ENCODE measurements at places on chromosomes 11 and 22.

DNA sequence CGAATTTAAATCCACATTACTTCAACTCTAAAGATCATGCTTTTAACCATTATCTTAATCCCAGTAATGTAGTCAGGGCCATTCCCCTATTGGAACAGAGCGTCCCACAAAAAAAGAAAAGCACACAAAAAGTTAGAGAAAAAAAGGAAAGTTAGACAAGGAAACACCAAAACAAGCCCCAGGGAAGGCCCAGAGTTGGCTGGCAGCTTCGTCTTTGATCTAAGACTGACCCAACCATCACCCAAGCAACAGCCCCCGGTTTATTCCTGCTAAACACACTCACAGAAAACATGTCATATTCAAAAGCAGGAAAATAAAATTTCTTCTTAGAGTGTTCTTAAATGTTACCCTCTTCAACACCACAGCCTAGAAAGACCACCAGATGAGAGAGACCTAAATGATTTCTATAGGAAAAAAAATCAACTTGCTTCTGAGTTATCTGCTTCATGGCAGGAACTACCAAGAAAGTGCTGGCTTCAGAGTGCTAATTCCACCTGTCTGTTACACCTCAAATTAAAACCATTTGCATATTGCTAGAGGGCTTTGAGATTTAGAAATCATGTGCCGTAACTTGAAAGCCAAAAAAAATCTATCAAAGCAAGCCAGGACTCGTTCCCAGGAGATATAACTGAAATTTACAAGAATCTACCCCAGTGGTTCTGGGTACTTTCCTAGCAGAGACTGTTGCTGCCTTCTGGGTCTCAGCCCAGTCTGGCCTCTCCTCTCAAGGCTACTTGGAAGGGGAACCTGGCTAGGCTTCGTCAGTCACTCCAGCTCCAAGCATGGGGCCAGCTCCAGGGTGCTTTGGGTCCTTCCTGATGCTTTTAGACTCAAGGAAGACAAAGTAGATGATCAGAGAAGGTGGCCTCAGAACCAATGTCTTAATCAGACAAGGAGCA lies 31.2 kb downstream of the POU2AF3 start:
- DNase-seq: no peak

DNA sequence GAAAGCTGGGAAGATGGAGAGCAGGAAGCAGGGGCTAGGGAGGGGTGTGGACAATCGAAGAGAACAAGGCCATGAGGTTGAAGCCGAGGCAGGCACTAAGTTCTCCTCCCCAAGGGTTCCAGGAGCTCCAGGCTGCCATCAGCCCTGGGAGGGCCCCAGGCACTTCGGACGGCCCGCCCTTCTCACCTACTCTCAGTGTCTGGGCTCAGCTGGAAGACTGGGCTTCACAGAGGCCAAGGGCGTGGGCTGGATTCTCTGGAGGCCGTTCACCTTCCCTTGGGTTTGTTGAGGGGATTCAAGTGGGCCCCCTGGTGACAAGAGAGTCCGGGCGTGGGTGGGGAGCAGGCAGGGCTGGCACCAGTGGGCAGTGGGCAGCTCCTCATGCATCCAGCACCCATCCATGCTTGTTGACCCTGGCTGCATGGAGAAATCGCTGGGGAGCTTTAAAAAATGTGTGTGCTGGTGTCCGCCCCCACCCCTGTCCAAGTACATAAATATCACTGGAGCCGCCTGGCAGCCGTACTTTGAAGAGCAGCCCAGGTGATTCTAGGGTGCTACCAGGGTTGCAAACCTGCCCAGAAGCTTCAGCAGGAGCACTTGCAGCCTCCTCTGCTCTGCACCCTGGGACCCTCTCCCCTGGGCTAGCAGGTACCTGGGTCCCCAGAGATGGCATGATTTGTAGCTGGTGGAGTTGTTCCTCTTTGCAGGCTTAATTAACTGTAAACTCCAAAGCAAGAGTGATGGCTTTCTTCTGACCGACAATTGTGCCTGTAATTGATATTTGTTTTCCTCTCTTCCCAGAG lies 74.3 kb downstream of the RTL6 start:
- no peak for DNase-seq

DNA sequence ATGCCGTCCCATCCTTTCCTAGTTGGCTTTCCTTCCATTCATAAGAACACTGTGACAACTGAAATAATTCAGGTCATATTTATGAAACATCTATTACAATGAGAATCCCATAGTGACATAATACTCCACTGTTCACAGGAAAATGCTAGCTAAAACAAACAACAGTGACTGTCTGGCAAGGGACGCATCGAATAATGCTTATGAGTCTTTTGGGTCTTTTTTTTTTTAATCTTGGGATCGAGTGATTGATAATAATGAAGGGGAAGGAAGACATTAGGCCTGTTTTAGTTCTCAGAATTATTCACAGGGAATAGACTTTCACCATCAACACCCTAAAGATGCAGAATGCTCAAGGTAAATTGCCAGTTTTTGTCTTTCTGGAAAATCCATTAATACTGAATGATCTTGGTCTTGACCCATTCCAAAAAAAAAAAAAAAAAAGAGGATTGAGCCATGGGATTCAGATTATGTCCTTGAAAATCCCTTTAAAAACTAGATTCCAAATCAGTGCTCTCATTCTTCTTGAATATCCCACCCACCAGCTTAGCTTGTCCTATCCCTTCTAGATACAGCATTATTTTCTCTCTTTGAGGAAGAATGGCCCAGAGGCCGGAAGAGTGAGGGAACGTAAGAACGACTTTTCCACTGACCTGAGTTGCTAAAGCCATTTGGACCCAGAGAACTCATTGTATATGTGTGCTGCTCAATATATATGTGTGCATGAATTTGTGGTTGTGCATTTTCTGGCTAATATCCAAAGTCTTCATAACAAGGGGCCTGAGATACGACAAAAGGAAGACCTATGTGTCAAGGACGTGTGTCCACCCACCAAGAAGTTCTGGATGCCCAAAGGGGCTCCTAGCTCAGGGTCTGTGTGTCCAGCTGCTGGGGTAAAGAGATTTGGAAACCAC lies 35.2 kb upstream of the CREB3L1 start:
- no peak for DNase-seq

GRCh38 chr11:13316528-13316961 lies 39.0 kb downstream of the BMAL1 start:
- no peak for DNase-seq

DNA sequence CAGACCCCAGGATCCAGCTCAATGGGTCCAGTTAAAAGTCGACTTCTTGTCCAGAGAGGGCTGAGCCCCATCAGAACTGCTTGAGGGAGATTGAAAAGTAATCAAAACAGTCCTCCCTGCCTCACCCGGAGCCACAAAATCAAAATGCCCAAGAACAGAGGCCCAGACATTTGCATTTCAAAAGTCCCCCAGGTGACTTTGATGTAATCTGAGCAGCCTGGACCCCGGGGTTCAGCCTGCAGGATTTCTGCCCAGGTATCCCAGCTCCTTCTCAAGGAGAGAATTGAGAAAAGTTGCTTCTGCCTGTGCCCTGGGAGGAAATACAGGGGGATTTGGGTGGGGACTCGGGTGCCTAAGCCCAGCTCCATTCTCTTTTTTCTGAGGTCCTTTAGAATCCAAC lies 1385.0 kb downstream of the TBC1D22A start:
- DNase-seq: no peak

GRCh38 chr11:100903284-100903683 lies 216.2 kb downstream of the ARHGAP42 start:
- no peak for DNase-seq

GRCh38 chr22:20494978-20495860 lies at the start of gene KLHL22:
Gene KLHL22 (minus strand): TSS chr22:20495795. CDS start chr22:20489211, 6,584 bp downstream.
- DNase-seq: peak; percentile 12

- DNase-seq: no peak
These were observed 1.9 kb downstream of the CDON start for GRCh38 chr11:126060757-126061171.

- no peak for DNase-seq
These were observed 71.0 kb downstream of the TRIM29 start for GRCh38 chr11:120066738-120067437.

Data from activated CD4-positive, alpha-beta T cell treated with anti-CD3 and anti-CD28 coated beads for 4 hours (primary cell).